ENCODE measurements at places on chromosomes 12 and 14.

- no peak for DNase-seq
Measured at GRCh38 chr12:3313066-3313465, 177.9 kb upstream of the PRMT8 start.

- no peak for DNase-seq
Measured at GRCh38 chr14:60220084-60220483, 28.9 kb upstream of the PPM1A start.

GRCh38 chr12:41277946-41278267 is 89.8 kb downstream of the PDZRN4 start:
- DNase-seq, result no peak

DNA sequence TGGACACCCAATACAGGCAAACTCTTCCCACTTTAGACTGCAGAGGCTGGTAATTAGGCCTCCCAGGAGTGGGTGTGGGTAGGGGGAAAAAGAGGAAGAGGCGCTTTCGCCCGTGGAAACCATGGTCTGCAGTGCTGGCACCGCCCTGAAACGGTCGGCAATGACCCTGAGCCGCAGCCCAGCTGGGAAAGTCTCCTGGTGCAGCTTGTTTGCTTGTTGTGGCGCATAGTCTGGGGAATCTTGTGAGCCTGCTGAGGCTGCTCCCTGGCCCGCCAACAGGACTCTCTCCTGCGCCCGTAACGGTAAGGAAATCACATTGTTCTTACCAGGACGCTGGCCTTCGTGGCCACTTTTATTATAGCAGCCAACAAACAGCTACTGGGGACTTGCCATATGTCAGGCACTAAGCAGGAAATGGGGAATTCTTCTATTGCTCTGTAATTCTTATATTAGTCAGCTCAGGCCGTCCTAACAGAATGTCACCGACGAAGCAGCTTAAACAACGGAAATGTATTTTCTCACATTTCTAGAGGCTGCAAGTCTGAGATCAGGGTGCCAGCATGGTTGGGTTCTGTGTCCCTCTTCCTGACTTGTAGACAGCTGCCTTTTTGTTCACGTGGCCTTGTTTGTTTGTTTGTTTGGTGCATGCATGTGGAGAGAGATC is 52.5 kb upstream of the RIN3 start:
- no peak for DNase-seq

GRCh38 chr14:81187832-81188522 is 32.8 kb downstream of the GTF2A1 start:
- no peak for DNase-seq

DNA sequence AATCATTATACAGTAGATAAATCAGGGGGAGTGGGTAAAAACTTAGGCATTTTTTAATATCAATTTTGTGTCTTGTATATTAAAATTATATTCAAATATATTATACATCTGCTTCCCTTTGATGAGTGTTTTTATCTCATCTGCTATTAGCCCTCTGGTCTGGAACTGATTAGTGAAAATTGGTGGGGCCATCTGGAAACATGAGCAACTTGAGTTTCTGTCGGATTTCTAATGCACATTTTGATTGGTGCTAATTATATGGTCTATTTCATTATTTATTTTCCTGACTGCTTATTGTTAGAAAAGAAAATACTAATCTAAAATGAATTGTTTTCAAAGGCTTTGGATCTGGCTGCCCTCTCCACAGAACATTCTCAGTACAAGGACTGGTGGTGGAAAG is 28.2 kb downstream of the TTC8 start:
- DNase-seq, result no peak
